ENCODE measurements at places on chromosomes 6 and 20. TPM values are rescaled to one million over a fixed set of nuclear protein-coding genes. Genes with fewer than 3 reads are reported as not detected.

Gene SNPH
- total RNA-seq: 3.2 TPM

Gene SAMD5
- 0.04 TPM for total RNA-seq

Gene BPI
- total RNA-seq: not detected

Gene MLIP
- total RNA-seq: not detected

Gene FHL5
- not detected for total RNA-seq

Gene MRPL2
- total RNA-seq: 91.6 TPM

Gene PTGIS
- total RNA-seq: 7.8 TPM

Gene VARS1
- 180 TPM for total RNA-seq

Gene CCHCR1
- 46.1 TPM for total RNA-seq

Gene CAGE1
- not detected for total RNA-seq

Gene MUCL3
- not detected for total RNA-seq

Gene HTR1E
- total RNA-seq: not detected

Gene PERP
- total RNA-seq: 8.0 TPM

Gene MAP7
- total RNA-seq: 0.51 TPM

Gene SERPINB6
- total RNA-seq: 62.1 TPM

Gene C20orf202
- not detected for total RNA-seq

Gene CRYBG1
- 32.3 TPM for total RNA-seq

Gene SESN1
- 22.0 TPM for total RNA-seq

Gene KHDC1L
- 0.37 TPM for total RNA-seq

Gene ROS1
- not detected for total RNA-seq

Gene C6orf163
- total RNA-seq: 1.5 TPM

Gene NECAB3
- 19.0 TPM for total RNA-seq

Gene DZANK1
- 2.8 TPM for total RNA-seq

Gene PCK1
- not detected for total RNA-seq

Gene PREP
- total RNA-seq: 50.0 TPM

Gene PRKN
- total RNA-seq: 0.55 TPM

Gene CLDN20
- not detected for total RNA-seq

Gene PRR18
- 0.09 TPM for total RNA-seq

Gene AIF1
- total RNA-seq: 35.6 TPM

Gene PSORS1C1
- not detected for total RNA-seq

Gene GPR31
- not detected for total RNA-seq

Gene LY6G5C
- total RNA-seq: 3.5 TPM

Gene CD93
- 0.53 TPM for total RNA-seq

Gene OR2W1
- not detected for total RNA-seq

Gene BMP6
- not detected for total RNA-seq

Gene SERPINB1
- 42.4 TPM for total RNA-seq

Gene CST7
- total RNA-seq: 124 TPM

Gene ATP6V1G2
- total RNA-seq: 2.0 TPM

Gene ZC3H12D
- total RNA-seq: 84.5 TPM

Gene SPTLC3
- not detected for total RNA-seq

Gene RSPH9
- not detected for total RNA-seq

Gene TMEM151B
- total RNA-seq: not detected

Gene EYA2
- not detected for total RNA-seq

Gene ZSCAN23
- total RNA-seq: 1.3 TPM

Gene SPATA25
- total RNA-seq: 1.9 TPM

Gene MAD2L1BP
- total RNA-seq: 27.6 TPM

Gene PEX7
- total RNA-seq: 5.5 TPM

Gene SLC12A5
- not detected for total RNA-seq

Gene TAAR6
- total RNA-seq: not detected

Gene MPIG6B
- not detected for total RNA-seq

Gene SYS1
- 48.3 TPM for total RNA-seq

Gene PIM1
- 93.7 TPM for total RNA-seq
